ENCODE measurements at places on chromosomes 7 and 10. TPM values are rescaled to one million over a fixed set of nuclear protein-coding genes. Genes with fewer than 3 reads are reported as not detected.

DNA sequence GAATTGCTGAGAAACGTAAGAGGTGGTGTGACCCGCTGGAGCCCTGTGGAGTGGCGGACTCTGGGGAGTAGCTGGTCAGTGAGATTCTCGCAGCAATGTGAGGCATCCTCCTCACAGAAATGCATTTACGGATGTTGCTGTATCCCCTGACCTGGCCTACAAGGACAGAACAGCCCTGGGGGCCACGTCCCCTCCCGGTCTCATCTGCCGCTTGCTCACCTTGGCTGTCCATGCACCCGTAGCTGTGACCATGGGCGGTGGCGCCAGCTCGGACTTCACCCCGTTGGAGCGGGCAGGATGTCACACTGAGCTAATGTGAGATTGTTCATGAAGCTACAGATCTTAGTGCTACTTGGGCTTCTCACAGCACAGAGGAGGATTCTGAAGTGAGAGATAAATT, 193.8 kb downstream of the EBF3 start:
- DNase-seq, result peak; percentile 83

UNCX gene
- not detected for total RNA-seq

DNA sequence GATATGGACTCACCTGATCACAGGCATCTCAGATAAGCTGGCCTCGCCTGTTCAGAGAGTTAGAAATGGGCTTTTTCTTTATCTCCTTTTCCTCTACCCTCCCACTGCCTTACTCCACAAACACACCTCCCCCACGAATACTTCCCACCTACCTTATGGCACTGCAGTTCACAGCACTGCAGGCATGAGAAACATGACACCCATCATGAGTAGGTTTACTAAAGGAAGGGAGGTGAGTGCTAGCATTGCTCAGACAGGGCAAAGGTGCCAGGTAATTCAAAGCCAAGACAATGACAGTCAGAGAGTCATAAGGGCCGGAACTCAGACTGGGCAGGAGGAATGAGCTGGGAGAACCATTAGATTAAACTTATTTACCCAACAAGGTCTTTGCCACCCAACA, 220.6 kb downstream of the FAM107B start:
- no peak for DNase-seq

LMBR1 gene
- 39.1 TPM for total RNA-seq

DNA sequence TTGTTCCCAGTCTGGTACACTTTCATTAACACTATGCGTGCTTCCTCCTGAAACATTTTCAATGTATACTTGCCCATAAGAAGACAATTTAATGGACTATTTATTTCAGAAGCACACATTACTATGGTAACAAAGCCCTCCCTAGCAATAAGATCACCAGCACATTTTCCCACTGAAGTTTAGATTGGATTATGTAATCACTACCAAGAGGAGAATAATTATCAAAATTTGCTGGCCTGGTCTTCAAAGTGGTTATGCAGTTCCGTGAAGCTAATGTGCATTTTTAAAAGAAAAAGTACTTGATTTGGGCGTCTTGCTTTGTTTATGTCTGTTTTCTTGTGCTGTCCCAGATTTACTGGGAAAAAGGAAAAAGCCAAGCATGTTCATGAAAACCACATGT, 61.9 kb downstream of the AP3M1 start:
- DNase-seq, result no peak
